Keratinocyte (primary cell): ENCODE measurements at places on chromosomes 6 and 20. TPM values are rescaled to one million over a fixed set of nuclear protein-coding genes. Genes with fewer than 3 reads are reported as not detected.
A peak's percentile ranks its signal among the peaks of the same experiment; 100 is the strongest.

- DNase-seq, result no peak
These were observed 101.2 kb downstream of the SMPDL3A start for GRCh38 chr6:122890250-122890649.

DNA sequence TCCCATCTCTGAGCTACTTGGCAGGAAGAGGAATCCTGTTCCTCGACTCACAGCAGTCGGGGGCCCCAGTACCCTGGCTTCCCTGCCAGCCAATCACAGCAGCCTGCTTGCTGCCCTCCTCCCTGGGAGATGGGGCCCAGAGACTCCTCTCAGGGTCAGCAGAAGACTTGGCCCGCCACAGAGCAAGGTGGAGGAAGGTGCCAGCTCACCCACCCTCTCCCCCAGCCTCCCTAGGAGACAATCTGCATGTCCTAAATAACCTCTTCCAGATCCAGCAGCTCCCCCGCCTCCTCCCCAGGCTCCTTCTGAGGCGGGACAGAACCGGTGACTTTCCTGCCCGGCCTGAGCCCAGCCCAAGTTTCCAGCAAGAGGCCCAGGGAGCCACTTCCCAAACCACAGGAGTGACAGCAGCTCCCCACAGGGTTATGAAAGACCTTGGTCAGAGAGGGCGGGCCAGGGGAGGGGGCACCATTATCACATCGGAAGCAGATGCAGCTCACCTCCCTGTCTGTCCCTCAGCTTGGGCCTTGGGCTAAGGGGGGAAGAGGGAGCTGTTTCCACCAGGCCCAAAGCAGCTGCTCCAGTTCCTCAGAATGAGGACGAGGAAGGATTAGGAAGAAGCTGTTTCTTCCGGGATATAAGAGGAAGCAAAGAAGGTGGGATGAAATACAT is 2.3 kb downstream of the CCND3 start:
- DNase-seq, result no peak

DNA sequence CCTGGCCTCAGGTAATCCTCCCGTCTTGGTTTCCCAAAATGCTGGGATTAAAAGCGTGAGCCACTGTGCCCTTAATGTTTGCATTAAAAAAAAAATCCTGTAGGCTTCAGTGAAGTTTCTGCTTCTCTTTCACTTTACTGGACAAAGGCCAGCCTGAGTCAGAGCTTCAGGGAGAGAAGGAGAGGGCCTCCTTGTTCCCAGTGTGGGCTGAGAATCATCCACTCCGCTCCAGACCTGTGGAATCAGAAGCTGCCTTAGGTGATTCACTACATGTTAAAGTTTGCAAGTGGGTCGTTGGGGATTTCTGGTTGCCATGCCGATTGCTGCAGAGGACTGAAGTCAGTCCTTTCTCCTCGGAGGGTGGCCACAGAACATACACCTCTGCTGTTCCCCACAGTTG is 113.3 kb upstream of the EEF1E1 start:
- no peak for DNase-seq

DNA sequence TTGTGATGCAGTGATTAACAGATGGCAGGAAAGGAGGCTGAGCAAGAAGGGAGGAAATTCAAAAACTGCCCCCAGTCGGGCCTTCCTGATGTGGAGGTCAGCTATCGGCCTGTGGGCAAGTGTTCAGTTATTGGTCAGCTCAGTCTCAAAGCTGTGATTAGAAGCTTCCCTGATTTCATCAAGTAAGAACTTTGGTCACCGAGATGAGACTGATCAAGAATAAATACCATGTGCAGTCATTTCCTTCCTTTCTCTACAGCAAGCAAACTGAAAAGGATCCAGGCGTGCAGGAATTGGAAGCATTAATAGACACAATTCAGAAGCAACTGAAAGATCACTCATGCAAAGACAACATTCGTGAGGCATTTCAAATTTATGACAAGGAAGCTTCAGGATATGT is 69.7 kb downstream of the EFHC1 start:
- DNase-seq, result no peak

DNA sequence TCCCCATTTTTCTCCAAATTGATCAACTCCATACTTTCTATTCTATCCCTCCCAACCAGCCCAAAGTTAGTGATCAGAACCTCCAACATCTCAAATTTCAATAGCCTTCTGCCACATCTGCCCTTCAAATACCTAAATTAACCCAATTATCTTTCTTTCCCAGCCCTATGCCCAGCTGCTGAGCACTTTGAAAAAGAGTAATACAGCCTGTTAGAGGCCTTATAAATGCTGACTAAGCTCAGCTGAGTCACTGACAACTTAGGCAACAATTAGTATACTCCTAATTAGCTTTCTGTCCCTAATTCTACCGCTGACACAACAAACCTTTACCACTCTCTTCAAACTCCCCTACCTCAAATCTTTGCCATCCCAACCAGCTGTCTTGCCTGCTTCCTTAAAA is 23.5 kb downstream of the RUNX2 start:
- DNase-seq, result no peak

DNA sequence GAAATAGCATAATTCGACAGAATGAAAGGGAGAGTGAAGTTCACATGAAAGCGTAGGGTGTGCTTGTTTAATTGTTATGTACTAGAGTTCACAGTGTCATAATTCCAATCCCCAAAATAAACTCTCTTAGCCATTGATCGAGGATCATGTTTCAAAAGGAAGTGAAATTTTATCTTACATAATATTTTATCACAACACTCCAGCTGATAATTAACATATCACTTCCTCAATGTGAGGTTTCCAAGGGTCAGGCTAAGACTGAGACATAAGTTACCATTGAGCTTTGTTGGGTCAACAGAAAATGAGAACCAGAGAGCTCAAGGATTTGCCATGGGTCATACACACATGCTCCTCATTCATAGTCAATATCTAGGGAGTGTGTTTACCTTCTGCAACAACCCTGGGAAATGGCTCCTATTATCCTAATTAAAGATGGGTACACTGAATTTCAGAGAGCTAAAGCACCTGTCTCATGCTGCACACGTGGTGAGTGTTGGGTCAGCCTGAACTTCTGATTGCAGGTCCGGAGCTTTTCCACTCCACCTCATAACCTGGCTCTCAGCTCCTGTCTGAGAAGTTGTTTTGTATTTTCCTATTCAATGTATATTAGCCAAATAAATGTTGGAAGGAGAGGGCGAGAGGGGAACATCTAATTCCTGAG is 3.0 kb downstream of the GSTA2 start:
- no peak for DNase-seq

- DNase-seq, result no peak
These were observed 73.4 kb downstream of the PTPN1 start for GRCh38 chr20:50583442-50584150.

DNA sequence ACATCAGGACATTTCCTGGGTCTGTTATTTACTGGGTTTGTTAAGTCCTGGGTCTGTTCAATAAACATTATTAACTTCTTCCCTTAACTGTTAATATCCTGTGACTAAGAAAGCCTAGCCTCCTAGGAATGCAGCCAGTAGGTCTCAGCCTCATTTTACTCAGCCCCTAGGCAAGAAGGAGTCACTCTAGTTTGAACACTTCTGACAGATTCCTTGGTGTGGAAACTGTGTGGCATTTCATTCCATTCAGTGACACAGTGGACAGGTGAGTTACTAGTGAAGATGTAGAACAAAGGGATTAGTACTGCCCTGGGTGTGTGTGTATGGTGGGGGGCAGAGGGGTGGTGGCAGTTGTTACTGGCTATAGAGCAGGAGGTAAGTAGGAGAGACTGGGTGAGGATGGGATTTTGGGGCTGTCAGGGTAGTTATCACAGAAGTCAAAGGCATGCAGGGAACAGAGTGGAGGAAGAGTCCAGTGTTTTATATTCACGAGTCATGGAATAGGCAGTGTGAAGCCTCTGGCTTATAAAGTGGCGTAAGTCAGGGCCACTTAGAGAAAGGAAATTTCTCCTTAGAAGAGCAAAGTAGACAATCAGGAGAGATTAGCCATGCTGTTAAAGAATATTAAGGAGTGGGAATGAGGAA is 28.4 kb downstream of the RNF182 start:
- DNase-seq, result peak; percentile 53

GRCh38 chr20:52880259-52880658 is 91.9 kb upstream of the TSHZ2 start:
- DNase-seq, result no peak

- no peak for DNase-seq
These were observed 43.5 kb downstream of the DTNBP1 start for GRCh38 chr6:15619330-15619729.

DNA sequence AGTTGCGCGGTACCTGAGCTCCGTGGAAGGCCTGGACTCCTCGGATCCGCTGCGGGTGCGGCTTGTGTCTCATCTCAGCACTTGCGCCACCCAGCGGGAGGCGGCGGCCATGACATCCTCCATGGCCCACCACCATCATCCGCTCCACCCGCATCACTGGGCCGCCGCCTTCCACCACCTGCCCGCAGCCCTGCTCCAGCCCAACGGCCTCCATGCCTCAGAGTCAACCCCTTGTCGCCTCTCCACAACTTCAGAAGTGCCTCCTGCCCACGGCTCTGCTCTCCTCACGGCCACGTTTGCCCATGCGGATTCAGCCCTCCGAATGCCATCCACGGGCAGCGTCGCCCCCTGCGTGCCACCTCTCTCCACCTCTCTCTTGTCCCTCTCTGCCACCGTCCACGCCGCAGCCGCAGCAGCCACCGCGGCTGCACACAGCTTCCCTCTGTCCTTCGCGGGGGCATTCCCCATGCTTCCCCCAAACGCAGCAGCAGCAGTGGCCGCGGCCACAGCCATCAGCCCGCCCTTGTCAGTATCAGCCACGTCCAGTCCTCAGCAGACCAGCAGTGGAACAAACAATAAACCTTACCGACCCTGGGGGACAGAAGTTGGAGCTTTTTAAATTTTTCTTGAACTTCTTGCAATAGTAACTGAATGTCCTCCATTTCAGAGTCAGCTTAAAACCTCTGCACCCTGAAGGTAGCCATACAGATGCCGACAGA is 9.9 kb downstream of the HEY2 start:
- no peak for DNase-seq

DNA sequence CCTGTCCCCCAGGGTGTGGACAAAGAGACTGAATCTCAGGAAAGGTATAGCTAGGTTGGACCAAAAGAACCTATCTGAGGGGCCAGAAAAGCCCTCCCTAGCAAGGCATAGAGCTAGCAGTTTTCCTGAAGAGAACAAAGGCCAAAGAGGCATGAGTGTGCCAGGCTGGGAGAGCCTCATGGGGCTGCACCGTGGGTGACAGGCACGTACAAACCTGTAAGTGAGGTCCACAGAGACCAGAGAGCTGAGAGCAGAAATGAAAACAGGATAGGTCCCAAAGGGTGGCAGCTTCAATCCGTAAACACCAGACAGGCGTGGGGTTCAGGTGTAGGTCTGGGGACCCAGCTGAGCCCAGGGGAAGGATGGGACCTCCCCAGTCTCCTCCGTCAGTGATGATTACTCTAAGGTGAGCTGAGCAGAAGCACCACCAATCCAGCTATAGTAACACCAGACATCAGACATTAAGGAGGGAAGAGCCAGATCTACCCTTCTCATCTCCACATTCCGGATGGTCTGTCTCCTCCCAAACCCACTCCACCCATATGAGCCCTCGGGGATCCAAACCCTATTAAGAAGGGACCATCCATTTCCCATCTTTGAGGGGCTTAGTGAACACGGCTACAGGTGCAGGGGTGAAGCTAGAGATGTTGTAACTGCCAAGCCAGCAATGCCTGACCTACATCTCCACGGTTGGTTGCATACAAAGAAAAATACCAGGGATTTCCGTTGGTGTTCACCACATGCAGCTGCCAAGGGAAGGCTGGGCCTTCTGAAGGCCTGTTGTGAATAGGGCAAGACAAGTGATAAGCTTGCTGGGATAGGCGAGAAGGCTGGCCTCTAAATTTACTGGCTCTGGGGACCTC is 38.3 kb downstream of the BCL2L1 start:
- no peak for DNase-seq

RSPH4A gene
- polyA plus RNA-seq, result 0.10 to 0.12 TPM (median 0.11 TPM) in 3 replicates

DNA sequence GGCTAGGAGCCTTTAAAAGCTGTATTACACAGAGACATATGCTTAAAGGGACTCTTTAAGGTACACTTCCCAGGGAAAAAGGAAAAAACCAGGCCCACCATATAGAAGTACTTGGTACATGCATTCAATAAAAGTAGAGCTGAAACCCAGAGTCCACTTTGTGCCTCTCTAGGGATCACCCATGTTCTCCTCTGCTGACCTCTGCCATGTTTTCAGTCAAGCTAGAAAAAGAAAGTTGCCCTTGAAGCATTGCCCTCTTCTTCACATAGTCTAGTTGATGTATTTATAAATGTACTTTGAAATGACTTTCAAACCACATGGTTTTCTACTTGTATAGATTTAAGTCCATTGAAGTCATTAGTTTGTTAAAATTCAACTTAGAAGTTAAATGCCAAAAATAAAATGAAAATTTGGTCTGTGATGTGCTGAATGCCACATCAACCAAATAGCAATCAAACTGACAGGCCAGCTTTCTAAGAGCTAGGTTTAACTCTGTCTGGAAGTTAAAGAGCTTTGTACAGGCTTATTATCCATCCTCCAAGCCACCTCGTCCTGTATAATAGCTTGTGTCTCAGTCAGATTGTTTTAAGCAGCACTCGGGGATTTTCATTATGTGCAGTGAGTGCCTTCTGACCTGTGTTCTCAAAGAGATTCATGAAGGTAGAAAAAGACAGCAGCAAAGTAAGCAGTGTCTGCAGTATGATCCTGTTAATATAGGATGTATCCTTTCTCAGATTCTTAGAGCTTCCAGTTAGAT is 238.6 kb upstream of the PLN start:
- no peak for DNase-seq

HAO1 gene
- polyA plus RNA-seq, result not detected in 3 replicates

MUC22 gene
- not detected in 3 replicates for polyA plus RNA-seq

DNA sequence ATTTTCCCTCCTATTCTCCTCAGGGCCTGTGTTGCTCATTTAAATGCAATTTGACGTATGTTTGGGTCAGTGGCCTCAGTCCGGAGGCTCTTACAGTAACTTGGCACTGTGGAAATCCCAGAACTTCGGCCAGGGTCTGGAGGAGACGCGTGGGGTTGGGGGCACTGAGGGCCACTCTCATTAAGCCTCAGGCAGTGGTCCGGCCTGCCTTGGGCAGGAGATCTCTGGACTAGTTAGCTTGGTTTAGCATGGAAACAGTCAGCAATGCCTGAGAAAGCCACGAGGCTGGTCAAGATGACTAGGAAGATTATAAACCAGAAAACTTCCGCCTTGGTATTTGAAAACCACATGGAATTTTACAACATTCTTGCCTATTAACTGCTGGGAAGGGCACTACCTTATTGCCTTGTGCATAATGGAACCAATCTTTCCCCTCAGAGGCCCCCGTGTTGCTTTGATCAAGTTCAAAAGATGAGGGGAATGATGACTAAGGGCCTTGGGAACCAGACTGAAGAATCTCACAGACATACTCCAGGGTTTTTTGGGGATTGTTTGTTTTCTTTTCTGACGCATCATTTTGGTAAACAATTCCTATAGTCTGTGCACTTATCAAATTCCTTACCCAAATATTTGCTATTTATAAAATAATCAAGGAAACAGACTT is 206.0 kb upstream of the PREP start:
- no peak for DNase-seq

- no peak for DNase-seq
These were observed 26.9 kb downstream of the JPH2 start for GRCh38 chr20:44160133-44160532.

DNA sequence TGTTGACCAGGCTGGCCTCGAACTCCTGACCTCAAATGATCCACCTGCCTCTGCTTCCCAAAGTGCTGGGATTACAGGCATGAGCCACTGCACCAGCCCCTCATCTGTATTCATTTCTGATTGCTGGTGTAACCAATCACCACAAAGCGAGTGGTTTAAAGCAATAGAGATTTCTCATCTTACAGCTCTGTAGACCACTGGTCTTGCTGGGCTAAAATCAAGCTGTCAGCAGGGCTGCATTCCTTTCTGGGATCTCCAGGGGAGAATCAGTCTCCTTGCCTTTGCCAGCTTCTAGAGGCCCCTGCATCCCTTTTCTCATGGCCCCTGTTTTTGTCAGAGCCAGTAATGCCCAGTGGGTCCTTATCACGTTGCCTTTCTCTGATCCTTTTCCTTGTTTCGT is 49.9 kb upstream of the PMEPA1 start:
- no peak for DNase-seq

RPS6KA2 gene
- 8.2 to 10.4 TPM (median 9.2 TPM) in 3 replicates for polyA plus RNA-seq
